Testis (tissue), 5 donors: ENCODE measurements at places on chromosomes 6 and 20. TPM values are rescaled to one million over a fixed set of nuclear protein-coding genes. Genes with fewer than 3 reads are reported as not detected.
A peak's percentile ranks its signal among the peaks of the same experiment; 100 is the strongest.

GRCh38 chr20:61806995-61807394, 258.7 kb downstream of the TAF4 start:
- no peak for DNase-seq
- no peaks in the 10 kb centered on the region for H3K27me3 ChIP-seq
- no peak overlapping the region for H3K27ac ChIP-seq
- peaks cover 16% of the 10 kb centered on the region for H3K4me1 ChIP-seq
- H3K4me3 ChIP-seq, result no peak overlapping the region

- no peak overlapping the region for H3K4me3 ChIP-seq
- no peaks in the 10 kb centered on the region for H3K36me3 ChIP-seq
- DNase-seq, result no peak
- H3K4me1 ChIP-seq, result peaks cover 11% of the 10 kb centered on the region
- H3K27me3 ChIP-seq, result no peaks in the 10 kb centered on the region
These were observed 94.7 kb downstream of the TMEM170B start for GRCh38 chr6:11632231-11632630.

DNA sequence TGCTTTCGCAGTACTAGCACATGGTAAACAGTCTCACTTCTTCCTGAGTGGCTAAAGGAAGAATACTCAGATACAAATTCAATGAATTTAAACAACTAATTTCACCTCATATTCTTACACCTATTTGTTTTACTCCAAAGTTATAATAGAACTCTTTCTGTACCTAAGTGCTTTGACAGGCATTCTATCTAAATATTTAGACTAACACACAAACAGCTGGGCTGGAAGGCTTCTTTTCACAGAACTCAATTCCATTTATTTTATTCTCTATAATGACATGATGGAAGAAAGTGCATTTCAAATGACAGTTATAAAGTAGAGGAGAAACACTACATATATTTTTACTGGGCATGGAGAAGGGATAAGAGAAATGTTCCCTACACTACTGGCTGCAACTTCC, 384.9 kb upstream of the SPTLC3 start:
- H3K4me3 ChIP-seq, result no peak overlapping the region
- no peak for DNase-seq
- no peaks in the 10 kb centered on the region for H3K27me3 ChIP-seq
- H3K36me3 ChIP-seq, result no peaks in the 10 kb centered on the region

DNA sequence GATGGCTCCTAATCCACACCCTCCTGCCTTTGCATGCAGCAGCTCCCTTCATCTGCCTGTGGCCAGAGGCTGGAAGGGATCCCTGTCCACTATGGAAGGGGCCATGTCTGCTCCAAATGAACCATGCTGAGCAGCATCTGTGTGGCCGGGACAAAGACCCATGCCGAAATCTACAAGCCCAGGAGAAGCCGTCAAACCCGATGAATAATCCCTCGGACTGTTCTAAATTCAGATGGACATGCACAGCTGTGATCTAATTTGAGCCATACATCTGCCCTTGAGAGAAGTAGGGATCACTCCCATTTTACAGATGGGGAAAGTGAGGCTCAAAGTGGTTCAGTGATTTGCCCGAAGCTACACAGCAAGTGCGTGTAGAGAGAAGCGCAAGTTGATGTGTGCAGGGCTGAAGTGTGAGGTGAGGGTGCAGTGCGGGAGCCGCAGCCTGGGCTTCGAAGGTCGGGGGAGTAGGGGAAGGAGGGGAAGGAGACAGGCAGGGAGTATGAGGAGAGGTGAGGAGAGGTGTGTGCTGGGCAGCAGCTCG, 22.6 kb upstream of the CDH22 start:
- no peaks in the 10 kb centered on the region for H3K36me3 ChIP-seq
- H3K27me3 ChIP-seq, result no peaks in the 10 kb centered on the region
- no peaks in the 10 kb centered on the region for H3K4me1 ChIP-seq
- DNase-seq, result no peak
- no peak overlapping the region for H3K4me3 ChIP-seq

DNA sequence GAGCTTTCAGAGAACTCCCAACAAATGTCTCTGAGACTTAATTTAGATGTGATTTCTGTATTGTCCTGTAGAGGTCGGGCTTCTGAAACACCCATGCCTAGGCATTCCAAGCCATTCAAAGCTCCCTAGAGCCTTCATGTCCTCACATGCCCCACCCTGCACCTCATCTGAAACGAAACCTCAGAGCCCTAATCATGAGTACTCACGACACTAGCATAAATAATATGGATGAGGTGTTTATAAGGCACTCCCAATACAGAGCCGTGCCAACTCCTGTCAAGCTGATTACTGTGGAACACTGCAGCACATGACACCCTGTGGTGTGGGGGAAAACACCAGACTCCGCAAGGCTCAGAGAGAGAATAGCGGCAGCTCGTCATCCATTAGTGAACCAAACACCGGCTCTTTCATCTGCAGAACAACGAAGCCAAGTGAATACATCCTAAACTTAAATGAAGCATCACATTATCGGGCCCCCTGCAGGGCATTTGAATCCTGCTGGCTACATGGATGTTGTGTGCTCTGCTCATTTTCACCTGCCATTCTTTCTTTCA, 83.8 kb downstream of the FNDC1 start:
- H3K36me3 ChIP-seq, result no peaks in the 10 kb centered on the region
- no peak for DNase-seq
- no peak overlapping the region for H3K4me3 ChIP-seq
- no peaks in the 10 kb centered on the region for H3K4me1 ChIP-seq

DNA sequence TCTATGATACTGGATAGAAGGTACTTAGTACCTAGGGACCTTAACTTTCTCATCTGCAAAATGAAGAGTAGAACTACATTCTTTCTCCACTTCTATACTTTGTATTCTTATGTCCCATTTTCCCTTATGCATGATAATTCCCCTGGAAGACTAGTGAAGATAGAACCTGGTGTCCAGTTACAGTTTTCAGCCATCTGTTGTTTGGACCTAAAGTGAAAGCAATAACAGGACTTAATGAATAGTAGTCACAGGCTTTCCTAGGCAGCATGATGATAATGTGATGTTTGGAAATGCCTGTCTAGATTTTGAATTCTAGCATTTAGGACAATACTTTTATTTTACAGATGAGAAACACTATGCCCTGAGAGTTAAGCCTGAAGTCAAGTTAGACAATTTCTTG, 153.8 kb downstream of the RIMS1 start:
- no peak for DNase-seq
- H3K4me3 ChIP-seq, result no peak overlapping the region
- H3K27ac ChIP-seq, result no peak overlapping the region
- no peaks in the 10 kb centered on the region for H3K27me3 ChIP-seq
- H3K36me3 ChIP-seq, result no peaks in the 10 kb centered on the region

DNA sequence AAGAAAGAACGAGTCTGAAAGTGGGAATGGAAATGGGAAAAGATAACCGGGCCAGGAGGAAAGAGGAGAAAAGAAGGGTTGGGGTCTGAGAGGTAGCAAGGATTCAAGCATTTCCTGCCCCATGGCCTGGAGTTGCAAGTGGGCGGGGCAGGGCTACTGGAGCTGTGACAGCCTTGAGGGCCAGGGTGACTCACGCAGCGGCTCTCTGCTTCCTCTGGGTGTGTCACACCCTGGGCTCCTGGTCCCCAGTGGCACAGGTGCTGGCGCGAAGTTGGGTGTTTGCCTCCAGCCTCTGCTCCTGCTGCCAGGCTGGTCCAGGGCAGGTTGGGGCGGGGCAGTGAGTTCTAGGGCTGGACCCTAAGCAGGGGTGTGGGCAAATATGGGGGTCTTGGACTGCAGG, 3.3 kb upstream of the ULBP3 start:
- no peak for DNase-seq
- H3K4me1 ChIP-seq, result peaks cover 9% of the 10 kb centered on the region
- H3K4me3 ChIP-seq, result no peak overlapping the region
- H3K27me3 ChIP-seq, result no peaks in the 10 kb centered on the region
- H3K27ac ChIP-seq, result peak overlapping the region; percentile 19
- H3K36me3 ChIP-seq, result no peaks in the 10 kb centered on the region

DNA sequence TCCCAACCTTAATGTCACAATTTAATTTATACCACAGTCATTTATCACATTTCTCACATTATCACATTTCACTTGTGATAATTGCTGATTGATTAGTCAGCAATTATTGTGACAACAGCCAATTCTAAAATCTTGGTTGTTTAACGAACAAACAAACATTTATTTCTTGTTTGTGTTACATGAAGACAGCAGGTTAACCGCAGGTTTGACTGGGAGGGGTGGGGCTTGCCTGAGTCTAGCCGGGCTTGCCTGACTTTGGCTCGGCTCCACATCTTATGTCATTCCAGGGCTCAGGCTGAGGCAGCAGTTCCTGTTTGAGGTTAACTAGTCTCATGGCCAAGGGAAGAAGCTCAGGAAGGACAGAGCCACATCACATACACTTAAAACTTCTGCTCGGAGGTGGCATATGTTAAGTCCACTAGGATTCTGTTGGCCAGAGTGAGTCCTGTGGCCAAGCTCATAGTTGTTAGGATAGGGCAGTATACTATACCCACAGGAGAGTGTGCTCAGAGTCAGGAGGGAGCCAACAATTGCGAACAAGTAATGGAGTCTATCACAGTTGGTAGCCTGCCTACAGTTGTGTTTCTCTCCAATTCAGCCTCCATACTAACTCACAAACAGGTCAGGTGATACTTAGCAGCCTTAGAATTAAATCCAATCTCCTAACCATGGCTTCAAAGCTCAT, 90.0 kb upstream of the IFNGR1 start:
- no peaks in the 10 kb centered on the region for H3K27me3 ChIP-seq
- DNase-seq, result peak; percentile 54
- no peak overlapping the region for H3K4me3 ChIP-seq
- H3K27ac ChIP-seq, result no peak overlapping the region
- no peaks in the 10 kb centered on the region for H3K4me1 ChIP-seq
- H3K36me3 ChIP-seq, result no peaks in the 10 kb centered on the region

GRCh38 chr6:13688692-13689196, 22.9 kb downstream of the RANBP9 start:
- no peak for DNase-seq
- H3K4me3 ChIP-seq, result no peak overlapping the region
- no peaks in the 10 kb centered on the region for H3K27me3 ChIP-seq
- H3K36me3 ChIP-seq, result no peaks in the 10 kb centered on the region

DNA sequence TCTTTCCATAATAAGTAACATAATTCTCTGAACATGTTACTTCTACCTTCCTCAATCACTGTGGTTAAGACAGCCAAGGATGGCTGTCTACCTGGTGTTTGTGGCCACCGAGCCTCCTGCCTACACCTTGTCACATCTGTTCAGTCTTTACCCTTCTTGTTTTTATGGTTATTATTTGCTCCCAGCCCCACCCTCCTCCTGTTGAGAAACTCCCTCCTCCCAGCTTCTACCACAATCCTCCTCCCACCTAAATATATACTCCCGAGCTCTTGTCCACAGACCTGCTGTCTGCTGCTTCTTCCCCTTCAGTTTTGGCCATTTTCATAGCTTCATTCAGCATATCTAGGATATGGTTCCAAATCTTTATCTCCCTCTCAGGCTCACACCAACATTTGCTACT, 35.7 kb upstream of the GABRR1 start:
- no peaks in the 10 kb centered on the region for H3K4me1 ChIP-seq
- no peak overlapping the region for H3K4me3 ChIP-seq

DNA sequence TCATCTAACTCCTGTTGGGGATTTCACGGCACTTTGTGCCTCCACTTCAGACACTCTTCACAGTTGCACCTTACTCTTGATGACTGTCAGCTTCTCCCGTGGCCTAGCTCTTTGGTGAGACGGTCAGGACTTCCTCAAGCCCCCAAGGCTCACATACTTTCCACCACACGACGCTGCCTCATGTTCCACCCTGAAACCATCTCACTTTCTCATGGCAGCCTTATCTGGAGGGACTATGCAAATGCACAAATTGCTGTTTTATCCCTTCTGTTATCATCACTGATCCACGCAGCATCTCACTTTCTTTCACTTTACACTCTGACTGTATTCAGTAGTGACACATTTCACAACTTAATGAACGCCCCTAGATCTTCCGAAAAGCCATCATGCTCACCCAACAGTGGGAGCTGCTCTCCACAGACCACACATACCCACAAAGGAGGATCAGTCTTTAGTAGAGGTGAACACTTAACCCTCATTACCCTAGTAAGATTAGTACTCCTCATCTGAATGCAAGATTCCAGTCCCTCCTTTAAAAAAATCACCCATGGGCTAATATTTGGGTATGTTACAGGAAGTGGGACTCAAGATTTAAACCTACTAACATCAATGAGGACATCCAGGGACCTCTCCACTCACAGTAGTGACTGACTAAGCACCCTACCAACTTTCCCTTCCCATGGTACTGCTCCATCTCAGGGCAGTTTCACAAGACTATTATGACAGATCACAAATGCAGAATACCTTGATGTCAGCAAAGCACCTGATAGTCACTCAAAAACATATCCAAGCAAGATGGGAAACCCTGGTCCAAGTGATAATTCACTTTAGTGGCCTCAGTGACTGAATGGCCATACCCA, 35.4 kb downstream of the FYN start:
- H3K4me1 ChIP-seq, result peaks cover under 1% of the 10 kb centered on the region
- no peak overlapping the region for H3K4me3 ChIP-seq
- no peaks in the 10 kb centered on the region for H3K36me3 ChIP-seq
- H3K27me3 ChIP-seq, result no peaks in the 10 kb centered on the region
- no peak for DNase-seq

DNA sequence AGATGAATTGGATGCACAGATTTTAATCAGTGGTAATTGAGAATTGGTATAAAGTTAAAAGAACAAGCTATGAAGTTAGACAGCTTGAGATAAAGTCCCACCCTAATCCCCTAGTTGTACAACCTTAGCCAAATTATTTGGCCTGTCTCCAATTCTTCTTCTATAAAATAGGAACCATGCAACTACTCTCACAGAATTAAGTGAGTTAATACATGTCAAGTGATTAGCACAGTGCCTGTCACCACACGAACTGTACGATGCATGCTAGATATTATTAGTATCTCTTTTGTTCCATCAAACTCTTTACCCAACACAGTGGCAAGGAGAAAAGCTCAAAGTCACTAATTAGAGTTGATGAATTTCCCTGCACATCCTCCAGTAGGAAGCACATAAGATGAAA, 44.7 kb downstream of the MBOAT1 start:
- no peaks in the 10 kb centered on the region for H3K36me3 ChIP-seq
- H3K27ac ChIP-seq, result no peak overlapping the region
- H3K4me1 ChIP-seq, result no peaks in the 10 kb centered on the region
- no peak for DNase-seq
- H3K4me3 ChIP-seq, result no peak overlapping the region

- DNase-seq, result no peak
- H3K27ac ChIP-seq, result no peak overlapping the region
- no peak overlapping the region for H3K4me3 ChIP-seq
- no peaks in the 10 kb centered on the region for H3K4me1 ChIP-seq
- H3K27me3 ChIP-seq, result no peaks in the 10 kb centered on the region
These were observed 50.3 kb upstream of the IL20RA start for GRCh38 chr6:137095093-137095492.

Gene SLC22A2
- 0.99 TPM for total RNA-seq

Gene RNASET2
- total RNA-seq, result 50.2 TPM

Gene PBX2
- total RNA-seq, result 97.9 TPM

Gene PRICKLE4
- 10.6 TPM for total RNA-seq

Gene ADGB
- total RNA-seq, result 28.8 TPM

Gene TP53TG5
- 6.4 TPM for total RNA-seq

Gene OOEP
- total RNA-seq, result 26.9 TPM
